Mucosa of gallbladder (tissue), 1 donor: ENCODE measurements at places on chromosomes 3 and 15. TPM values are rescaled to one million over a fixed set of nuclear protein-coding genes. Genes with fewer than 3 reads are reported as not detected.

DNA sequence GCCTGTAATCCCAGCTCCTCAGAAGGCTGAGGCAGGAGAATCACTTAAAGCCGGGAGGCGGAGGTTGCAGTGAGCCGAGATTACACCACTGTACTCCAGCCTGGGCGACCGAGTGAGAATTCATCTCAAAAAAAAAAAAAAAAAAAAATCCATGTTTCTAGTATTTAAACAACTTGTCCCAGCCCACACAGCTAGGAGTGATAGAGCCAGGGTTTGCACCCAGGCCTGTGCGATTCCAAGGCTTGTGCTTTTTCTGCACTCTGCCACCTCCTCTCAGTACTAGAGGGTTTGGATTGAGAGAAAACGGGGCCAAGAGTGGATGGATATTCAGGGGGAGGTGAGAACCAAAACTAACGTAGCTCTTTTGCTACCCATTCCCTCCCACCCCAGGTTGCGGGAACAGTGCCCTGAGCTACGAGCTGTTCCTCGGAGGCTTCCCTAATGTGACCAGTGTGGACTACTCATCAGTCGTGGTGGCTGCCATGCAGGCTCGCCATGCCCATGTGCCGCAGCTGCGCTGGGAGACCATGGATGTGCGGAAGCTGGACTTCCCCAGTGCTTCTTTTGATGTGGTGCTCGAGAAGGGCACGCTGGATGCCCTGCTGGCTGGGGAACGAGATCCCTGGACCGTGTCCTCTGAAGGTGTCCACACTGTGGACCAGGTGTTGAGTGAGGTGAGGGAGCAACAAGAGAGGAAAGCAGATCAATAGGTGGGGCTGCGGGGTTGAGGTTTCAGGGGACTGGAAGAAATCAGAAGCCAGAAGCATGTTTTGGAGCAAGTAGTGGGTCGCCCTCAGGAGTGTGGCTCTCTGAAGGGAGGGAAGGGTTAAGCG lies 4.1 kb downstream of the CAMK2N2 start:
- DNase-seq, result no peak

DNA sequence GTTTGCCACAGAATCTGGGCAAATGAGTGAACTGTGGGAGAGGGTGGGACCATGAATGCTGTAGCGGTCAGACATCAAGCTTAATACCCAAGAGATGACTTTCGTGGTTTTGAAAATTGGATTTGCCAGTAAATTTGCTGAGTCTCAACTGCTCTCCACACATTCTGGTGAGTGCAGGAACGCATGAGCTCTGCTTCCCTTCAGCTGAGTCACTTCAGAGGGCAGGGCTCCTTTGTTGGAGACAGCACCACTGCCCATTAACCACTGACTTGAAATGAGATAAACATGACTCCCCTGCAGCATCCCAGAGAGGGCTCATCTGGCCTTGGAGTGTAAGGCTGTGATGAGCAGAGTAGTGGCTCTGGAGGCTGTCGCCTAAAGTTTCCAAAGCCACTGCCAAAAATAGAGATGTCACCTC lies 22.6 kb downstream of the RARRES1 start:
- no peak for DNase-seq

GRCh38 chr15:39300451-39301153 lies 280.3 kb upstream of the THBS1 start:
- DNase-seq, result no peak

DNA sequence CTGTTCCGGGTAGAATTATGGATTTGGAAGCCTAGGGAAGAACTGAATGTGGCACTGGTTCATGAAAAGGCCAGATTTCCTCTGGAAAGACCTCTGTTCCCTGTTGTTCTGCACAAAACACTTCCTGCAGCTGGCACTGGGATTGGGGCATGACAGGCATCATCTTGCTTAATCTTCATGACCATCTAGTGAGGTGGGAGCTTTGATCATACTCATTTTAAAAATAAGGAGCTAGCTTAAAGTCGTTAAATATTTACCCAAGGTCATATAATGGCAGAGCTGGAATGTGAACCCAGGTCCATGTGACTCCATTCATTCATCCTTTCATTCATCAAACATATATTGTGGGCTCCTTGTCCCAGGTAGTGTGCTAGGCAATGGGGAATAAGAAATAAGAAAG lies 40.4 kb downstream of the EBLN2 start:
- no peak for DNase-seq

DNA sequence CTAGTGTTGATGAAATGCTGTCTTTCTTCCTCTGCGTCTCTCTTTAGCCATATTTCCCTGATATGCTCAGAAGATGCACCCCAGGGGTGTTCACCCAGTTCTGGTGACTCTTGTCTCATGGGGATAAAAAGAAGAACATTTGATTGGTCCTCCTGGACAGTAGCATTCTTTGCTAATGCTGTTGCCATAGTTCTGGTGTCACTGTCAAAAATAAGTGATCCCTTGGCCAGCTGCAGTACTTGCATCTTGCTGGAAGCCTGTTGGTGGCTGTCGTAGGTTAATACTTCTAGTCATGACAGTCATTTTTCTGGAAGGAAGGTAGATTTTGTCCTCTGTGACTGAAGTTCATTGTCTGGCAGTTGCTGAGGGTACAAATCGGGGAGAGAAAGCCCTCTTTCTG lies 124.5 kb downstream of the UNC13C start:
- DNase-seq, result no peak

GRCh38 chr3:197353001-197353866 lies 54.8 kb upstream of the DLG1 start:
- no peak for DNase-seq

DNA sequence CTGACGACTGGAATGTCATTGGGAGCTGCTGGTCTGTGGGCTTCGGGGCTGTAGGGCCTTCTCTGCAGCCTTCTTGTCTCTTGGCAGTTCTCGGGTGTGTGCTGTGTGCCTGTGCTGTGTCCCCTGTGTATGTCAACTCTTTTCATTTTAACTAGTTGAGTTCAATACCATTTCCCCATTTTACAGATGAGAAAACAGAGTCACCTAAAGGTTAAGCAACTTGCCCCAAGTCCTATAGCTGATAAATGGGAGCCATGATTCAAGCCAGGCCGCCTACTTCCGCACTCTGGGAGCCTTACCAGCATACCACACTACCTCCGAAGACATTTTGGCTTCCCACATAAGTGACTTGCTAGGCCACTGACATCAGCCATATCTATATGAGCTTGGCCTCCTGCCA lies 85.7 kb downstream of the FAM81A start:
- DNase-seq, result no peak

- no peak for DNase-seq
These were observed 358.4 kb upstream of the PROK2 start for GRCh38 chr3:72143322-72143721.

- DNase-seq, result no peak
These were observed 243.8 kb downstream of the SOX2 start for GRCh38 chr3:181955566-181955965.

- no peak for DNase-seq
These were observed 1153.3 kb downstream of the ROBO1 start for GRCh38 chr3:78614486-78614885.

GRCh38 chr15:73601451-73602445 lies 31.4 kb downstream of the NPTN start:
- peak; percentile 66 for DNase-seq

DNA sequence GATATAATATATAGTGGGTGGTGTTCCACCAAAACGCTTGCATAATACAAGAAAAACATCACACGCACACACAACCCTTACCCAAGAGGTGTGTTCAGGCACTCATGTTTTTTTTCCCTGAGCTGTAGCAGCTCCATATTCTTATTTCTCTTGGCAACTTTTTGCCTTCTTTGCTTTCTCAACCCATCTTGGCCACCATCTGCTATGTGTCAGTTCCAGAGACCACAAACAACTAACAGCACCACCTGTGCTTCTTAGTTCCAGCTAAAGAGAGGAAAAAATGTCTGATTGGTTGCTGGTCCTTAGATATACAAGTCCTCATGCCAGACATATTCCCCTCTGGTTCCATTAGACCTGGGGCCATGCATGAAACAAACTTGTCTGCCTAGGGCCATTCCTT lies 11.9 kb downstream of the ACTC1 start:
- no peak for DNase-seq

DNA sequence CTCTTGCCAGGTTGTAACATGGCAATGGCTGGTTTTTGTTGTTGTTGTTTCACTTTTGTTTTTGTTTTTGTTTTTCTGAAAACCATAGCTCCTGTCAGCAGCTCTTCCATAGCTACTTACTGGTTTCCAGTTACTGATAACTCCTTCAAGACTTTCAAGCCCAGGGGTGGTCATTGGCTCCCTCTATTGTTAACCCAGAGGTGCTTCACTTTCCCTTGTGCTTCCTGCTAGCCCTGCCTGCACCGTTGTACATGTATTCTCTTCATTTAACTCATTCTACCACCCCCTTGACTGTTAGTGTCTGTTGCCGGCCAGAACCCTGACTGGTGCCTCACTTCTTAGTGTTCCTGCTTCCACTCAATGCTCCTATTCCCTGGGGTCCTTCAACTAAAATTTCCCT lies 4.2 kb upstream of the TRAT1 start:
- DNase-seq, result peak; percentile 11

GRCh38 chr3:110414855-110415254 lies 656.8 kb upstream of the NECTIN3 start:
- no peak for DNase-seq

- DNase-seq, result no peak
These were observed 15.3 kb upstream of the CEP97 start for GRCh38 chr3:101709126-101709525.

DNA sequence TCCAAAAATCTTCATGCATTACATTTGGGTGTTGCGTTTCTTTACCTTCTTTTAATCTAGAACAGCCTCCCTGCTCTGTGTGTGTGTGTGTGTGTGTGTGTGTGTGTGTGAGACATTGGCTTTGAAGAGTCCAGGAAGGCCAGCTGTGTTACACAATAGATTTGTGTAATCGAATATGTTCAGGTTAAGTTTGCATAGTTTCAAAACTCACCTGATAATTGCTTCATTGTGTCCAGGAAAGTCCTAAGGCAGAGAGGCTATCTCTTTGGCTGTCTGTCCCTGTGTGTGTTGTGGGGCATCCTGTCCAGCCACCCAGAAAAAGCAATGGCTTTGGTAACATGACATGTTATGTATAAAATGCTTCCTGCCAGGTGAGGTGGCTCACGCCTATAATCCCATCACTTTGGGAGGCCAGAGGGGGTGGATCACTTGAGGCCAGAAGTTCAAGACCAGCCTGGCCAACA lies 37.5 kb downstream of the ZNF710 start:
- DNase-seq, result no peak

GRCh38 chr3:41847679-41848078 lies 114.2 kb downstream of the ULK4 start:
- DNase-seq, result no peak

DNA sequence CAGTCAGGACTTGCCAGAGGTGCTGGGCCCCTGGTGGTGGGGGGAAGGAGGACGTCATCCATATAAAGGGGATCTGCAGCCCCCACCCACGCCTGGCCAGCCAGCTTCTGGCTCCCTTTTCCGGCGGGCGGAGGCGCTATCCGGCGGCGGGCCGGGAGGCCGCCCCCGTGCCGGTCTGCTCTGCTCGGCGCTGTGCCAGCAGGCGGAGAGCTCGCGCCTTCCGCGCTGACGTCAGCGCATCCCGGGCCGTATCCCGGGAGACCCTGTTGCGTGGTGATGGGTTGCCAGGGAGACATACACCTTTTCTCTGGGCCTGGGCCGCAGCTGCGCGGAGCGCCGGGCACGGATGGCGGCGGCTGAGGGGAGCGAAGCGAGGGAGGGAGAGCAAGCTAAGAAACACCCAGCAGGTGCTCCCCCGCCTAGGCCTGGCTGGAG lies 1.1 kb downstream of the FAM131A start:
- peak; percentile 82 for DNase-seq

DNA sequence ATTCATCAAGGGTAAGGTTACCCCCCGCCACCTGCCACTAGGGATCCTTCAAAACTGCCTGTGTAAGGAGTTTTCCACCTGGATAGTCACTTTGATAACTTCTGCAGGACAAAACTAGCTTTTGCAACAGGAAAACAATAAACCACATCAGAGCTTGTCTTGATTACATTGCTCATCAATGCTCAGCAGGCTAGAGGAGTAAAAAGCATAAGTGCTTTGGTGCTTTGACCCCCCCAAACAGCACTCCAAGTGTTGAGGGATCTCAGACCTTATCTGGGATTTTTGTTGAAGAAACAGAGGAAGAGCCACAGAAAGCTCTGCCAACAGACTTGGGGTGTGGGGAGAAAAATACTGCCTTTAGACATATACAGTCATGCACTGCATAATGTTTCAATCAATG lies 10.8 kb upstream of the PHLDB2 start:
- no peak for DNase-seq

DNA sequence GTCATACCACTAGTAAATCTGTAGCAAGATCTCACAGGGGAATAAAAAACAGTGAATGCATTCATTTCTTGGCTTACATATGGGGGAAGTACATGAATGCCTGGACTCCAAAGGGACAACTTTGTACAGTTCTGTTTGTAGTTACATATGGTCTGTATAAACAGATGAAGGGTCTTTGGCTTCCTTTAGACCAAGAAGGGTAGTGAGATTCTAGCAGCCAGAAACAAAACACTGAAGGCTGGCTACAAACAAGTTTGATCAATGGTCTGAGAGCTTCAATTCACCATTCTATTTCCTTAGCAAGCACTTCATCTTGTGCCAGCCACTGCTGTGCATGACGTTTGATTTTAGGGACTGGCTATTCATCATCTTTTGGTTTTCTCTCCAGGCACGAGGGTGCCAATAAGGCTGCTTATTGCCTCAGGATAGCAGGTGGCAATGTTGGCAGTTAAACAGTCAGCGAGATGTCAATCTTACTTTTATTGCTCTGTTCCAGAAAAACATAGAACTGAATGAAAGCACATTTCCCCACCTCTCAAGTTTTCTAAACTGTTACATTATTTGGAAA lies 313.7 kb upstream of the COL8A1 start:
- no peak for DNase-seq

DNA sequence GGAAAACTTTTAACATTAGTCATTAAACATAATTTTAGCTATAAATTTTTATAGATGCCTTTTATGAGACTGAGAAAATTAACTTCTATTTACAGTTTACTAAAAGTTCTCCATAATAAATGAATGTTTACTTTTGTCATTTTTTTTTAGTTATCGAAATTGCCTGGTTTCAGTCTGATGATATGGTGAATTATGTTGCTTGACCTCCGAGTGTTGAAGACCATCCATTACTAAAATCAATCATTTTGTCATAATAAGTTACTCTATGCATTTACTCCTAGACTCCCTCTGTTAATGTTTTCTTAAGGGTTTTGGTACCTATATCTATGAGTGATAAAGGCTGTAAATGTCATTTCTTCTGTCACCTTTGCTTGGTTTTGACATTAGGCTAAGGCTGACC lies 516.0 kb upstream of the ROBO1 start:
- no peak for DNase-seq

GRCh38 chr3:157145606-157146322 lies 14.2 kb downstream of the CCNL1 start:
- no peak for DNase-seq

- DNase-seq, result no peak
These were observed 17.9 kb upstream of the COPG1 start for GRCh38 chr3:129231331-129232119.

Gene RASL12
- 17.5 TPM for total RNA-seq

Gene CHRNA5
- total RNA-seq, result 20.3 TPM

Gene CASR
- 54.0 TPM for total RNA-seq

Gene GP9
- total RNA-seq, result not detected

Gene THRB
- 7.1 TPM for total RNA-seq

Gene SLC6A20
- total RNA-seq, result 55.4 TPM

Gene AADACL2
- 0.14 TPM for total RNA-seq

Gene SLC28A2
- total RNA-seq, result 86.6 TPM

Gene UCN2
- total RNA-seq, result not detected

Gene EFCC1
- total RNA-seq, result 25.1 TPM

Gene ZBED2
- total RNA-seq, result 5.6 TPM
